ENCODE measurements at places on chromosomes 2 and 18. TPM values are rescaled to one million over a fixed set of nuclear protein-coding genes. Genes with fewer than 3 reads are reported as not detected.

The AP1S3 gene
- 1.8 TPM for total RNA-seq

The FKBP7 gene
- total RNA-seq: 20.5 TPM

The ADRA2B gene
- total RNA-seq: not detected

The IL37 gene
- not detected for total RNA-seq

The ANKRD30B gene
- not detected for total RNA-seq

The CHRND gene
- not detected for total RNA-seq

The SERPINB7 gene
- total RNA-seq: not detected

The CHRNA1 gene
- total RNA-seq: under 0.01 TPM

The IL1F10 gene
- total RNA-seq: not detected

The SNX17 gene
- 134 TPM for total RNA-seq

The EVX2 gene
- total RNA-seq: not detected

The KDSR gene
- total RNA-seq: 27.4 TPM

The OR6B2 gene
- not detected for total RNA-seq

The DQX1 gene
- not detected for total RNA-seq

The KCNG3 gene
- total RNA-seq: not detected

The SLC40A1 gene
- total RNA-seq: 0.73 TPM

The KIF1A gene
- total RNA-seq: not detected
